ENCODE measurements at places on chromosomes 6 and 20.

GRCh38 chr6:51203504-51203903 is 384.8 kb downstream of the TFAP2B start:
- no peak for DNase-seq

- DNase-seq = no peak
Observed at GRCh38 chr6:27592481-27593199, 119.7 kb upstream of the ZNF184 start.

DNA sequence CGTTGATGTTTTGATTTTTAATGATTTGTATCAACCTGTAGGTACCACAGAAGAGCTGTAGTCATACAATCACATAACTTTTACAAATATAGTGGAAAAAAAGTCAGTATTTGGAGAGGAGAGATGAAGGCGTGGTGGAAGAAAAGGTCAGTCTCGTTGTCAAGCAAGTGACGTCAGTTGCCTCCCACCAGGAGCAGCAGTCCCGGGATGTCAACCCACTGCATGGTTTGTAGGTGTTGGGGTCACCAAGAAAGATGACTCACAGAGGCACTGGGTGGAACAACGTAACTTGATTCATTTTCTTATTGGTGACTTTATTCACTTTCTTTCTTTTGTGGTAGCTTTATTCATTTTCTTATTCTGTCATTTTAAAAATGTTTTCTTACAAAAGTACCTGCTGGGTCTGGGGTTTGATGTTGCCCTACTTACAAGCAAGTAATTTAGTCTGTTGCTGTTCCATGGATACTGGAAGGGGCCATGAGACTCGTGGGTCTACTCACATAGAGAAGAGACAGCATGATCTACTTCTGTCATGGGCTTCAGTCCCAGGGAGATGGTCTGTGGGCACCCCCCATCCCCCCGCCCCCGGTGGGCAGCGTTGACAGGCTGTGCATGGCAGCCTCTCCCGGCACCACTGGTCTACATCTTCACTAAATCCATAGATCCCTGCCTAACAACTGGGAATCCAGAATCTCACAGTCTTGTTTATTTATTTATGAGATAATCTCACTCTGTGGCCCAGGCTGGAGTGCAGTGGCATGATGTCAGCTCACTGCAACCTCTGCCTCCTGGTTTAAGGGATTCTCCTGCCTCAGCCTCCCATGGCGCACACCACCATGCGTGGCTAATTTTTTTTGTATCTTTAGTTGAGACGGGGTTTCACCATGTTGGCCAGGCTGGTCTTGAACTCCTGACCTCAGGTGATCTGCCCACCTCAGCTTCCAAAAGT is 36.4 kb upstream of the SYNJ2 start:
- DNase-seq = no peak

DNA sequence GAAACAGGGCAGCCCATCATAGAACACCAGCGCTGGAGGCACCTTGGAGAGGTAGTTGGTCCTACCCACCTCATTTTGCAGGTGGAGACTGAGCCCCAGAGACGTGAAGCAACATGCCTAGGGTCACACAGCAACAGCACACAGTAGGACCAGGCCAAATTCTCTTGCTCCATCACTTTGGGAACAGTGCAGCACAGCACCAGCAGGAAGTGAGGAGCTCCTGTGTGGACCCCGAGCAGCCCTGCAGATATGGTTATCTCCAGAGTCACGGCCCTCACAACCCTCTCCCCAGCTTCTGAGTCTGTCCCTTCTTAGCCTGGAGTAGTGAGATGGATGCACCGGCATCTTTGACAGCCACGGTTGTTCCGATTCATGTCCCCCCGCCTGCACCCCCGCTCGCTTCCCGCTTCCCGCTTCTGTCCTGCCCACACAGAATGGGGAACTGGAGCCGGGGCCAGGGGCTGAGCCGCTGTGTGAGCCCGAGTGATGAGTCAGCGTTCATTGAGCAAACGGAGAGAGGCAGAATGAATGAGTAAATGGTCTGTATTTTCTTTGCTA is 72.6 kb upstream of the DUSP22 start:
- DNase-seq = no peak

GRCh38 chr6:105978974-105979373 is 107.2 kb upstream of the PRDM1 start:
- no peak for DNase-seq

- no peak for DNase-seq
Observed at GRCh38 chr6:144066255-144066654, 29.1 kb downstream of the SF3B5 start.

DNA sequence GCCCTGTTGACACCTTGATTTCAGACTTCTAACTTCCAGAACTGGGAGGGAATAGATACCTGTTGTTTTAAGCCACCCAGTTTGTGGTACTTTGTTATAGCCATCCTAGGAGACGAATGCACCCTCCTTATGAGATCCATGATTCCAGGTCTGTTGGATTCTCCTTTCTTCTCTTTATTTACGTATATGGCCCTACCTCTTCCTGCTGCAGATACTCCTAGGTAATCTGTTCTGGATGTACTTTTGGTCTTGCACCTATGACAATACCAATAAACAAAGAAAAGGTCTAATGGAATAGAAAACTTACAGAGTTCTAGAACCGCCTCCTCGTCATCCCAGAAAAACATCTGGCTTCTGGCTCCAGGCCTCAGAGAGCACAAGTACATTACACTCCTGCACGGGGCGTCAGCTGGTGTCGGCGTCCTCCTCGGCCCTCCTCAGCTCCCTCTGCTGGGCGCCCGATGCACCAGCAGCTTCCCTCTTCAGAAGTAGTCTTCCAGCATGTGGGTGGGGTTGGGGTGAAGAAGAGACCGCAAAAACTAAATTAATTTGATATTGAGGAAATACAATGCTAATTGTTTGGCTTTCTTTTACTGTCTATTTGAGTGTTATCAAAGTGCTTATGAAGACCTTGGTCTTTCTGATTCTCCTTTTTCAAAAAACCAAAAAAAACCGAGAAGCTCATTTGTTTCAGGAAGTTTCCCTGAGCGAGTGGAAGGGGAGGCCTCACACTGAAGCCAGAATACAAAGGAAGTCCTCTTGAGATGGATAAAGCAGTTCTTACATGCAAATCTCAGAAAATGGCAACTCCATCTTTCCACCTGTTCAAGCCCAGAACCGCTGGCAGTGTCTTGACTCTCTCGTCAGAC is 9.7 kb upstream of the ATXN1 start:
- DNase-seq = peak; percentile 83

Data from coronary artery (tissue), 2 donors.